Stimulated activated CD8-positive, alpha-beta memory T cell treated with anti-CD3 and anti-CD28 coated beads, Interleukin-15, amount 100 ng/mL, for 4 hours (primary cell): ENCODE measurements at places on chromosomes 1 and 21.

DNA sequence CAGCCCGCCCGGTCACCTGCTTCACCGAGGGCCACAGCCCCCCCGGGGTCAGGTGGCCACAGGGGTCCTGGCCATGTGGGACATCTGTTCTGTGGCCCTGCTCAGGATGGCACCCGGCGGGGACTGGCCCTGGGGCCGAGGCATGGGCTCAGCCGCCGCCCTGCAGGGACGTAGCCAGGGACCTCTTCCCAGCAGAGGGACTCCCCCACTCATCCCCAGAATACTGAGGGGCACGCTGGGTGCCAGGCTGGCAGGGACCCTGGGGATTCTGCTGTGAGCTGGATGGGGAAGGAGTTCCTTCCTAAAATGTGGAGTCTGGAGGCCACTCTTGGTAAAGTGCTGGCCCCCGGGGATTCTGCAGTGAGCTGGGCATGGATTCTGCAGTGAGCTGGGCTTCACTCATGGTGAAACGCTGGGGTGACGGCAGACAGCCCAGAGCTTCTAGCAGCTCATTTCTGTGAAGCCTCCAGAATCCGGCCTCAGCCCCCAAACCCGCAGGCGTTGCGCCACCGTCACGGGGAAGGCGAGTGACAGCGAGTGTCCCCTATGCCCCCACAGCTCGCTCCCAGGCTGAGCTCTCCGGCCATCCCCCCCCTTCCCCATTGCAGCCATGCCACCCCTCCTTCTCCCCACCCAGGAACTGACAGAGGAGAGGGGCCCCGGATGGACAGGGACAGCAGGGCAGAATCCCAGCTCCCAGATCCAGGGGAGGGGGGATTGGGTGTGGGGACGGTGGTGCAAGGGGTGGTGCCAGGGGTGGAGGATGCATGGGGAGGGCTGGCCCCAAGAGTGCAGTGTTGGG lies 1.4 kb downstream of the ITGB2 start:
- no peak for DNase-seq

GRCh38 chr1:78224861-78225552 lies 179.2 kb downstream of the GIPC2 start:
- no peak for DNase-seq

DNA sequence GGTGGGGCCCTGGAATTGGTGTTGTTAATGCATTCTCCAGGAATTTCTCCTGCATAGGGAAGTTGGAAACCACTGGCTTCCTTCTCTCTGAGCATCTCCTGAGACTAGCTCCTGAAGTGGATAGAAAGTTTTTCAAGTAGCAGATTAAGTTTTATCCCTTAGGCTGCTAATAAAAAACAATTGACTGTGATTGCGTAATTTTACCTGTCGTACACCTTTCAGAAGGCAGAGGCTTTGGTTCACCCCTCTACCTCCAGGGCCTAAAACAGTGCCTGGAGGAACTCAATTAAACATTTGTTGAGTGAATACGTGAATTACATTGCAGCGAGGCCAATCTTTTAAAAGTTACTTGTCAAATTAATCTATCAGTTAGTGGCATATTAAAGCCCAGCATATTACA lies 3.4 kb downstream of the ITSN1 start:
- no peak for DNase-seq

DNA sequence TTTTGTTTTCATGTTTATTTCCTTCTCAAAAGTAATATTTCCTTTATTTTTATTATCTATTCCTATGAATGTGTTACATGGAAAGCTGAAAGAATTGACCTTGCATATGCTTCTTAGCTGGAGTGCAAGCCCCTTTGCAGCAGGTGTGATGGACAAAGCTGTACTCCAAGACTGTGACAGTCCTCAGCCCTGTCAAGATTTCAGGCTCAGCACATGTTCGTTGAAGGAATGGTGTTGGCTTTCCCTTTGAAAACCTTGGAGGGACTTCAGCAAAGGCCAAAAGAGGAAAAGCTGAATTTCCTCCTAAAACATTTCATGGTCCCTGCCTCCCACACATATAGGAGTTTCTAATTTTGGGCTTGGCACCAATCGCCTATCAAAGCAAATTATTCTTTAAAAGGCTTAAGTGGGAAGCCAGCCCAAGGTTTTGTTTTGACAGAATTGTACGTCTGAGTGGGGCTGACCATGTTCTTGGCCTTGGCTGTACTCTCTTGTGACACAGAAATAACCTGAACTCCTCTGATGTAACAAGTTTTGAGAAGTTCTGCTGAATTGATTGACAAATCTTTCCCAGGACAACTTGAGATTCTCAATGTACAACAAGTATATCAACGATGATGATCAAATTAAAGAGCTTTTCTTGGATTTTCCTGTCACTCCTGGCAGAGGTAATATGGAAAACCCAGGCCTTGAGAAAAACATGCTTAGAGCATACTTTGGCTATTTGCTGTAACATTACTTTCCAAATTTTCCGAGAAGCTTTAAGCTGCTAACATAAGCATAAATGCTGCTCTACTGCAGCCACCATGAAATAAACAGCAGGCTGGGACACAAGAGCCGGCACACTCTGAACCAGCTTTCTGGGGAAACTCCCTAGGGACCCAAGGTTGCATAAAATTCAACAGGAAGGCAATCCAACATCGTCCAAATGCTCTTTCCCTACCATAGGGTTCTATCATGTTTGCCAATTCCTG lies 135.7 kb upstream of the ZNF648 start:
- DNase-seq = no peak

GRCh38 chr1:5404412-5405203 lies 587.6 kb downstream of the NPHP4 start:
- no peak for DNase-seq

DNA sequence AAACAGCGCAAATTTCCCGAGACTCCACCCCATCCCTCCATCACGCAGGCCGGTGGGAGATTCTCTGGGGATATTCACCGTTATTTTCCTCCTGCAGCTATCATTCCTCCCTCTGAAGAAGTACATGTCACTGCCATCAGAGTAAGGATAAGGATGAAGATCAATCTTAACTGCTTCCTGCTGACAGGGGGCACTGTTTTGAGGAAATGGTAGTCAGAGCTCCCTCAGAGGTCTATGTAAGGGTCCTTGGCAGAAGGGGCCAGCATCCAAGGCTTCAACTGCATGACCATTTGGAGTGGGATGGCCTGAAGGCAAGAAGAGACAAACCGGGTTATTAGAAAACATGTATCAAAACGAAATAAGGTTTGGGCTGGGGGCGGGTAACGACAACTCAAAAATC lies 111.5 kb downstream of the KCNK1 start:
- no peak for DNase-seq

GRCh38 chr1:150528196-150528595 lies 12.6 kb downstream of the FALEC start:
- no peak for DNase-seq

GRCh38 chr1:248824701-248825100 lies 1.0 kb downstream of the SH3BP5L start:
- no peak for DNase-seq

DNA sequence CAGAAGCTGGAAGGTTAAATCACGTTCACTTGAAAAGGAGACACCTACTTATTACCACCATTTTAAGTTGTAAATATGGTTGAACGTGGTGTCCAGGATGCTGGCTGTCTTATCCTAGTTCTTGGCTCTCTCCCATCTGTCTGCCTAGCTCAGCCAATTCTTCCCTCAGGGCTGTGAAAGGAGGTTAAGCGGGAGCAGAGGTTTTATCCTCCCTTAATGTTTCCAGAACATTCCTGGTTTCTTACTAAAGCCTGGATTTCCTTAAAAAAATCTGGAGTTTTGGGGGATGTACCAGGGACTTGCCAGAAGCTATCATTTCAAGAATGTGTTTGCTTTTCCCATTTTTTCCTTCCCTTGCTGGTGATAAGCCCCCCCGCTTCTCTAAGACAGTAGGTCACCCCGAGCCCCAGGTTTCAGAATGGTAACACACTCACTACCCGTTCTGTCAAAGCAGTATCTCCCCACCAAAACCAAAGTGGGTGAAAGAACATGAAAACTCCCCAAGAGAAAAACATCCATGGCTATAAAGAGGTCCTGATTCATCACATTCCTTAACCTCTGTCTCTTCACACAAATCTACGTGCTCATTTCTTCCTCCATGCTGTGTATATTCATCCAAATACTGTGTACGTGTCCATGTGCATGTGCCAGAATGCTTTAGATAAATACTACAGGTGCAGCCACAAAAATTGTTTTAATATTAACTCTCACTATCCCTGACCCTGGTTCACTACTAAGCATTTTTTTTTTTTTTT lies 114.7 kb downstream of the MAP3K21 start:
- no peak for DNase-seq

- no peak for DNase-seq
Observed at GRCh38 chr1:212651521-212651920, 43.0 kb downstream of the ATF3 start.

- no peak for DNase-seq
Observed at GRCh38 chr1:160161965-160162705, 10.7 kb downstream of the ATP1A4 start.

- DNase-seq = no peak
Observed at GRCh38 chr1:5119366-5120234, 465.2 kb downstream of the AJAP1 start.

DNA sequence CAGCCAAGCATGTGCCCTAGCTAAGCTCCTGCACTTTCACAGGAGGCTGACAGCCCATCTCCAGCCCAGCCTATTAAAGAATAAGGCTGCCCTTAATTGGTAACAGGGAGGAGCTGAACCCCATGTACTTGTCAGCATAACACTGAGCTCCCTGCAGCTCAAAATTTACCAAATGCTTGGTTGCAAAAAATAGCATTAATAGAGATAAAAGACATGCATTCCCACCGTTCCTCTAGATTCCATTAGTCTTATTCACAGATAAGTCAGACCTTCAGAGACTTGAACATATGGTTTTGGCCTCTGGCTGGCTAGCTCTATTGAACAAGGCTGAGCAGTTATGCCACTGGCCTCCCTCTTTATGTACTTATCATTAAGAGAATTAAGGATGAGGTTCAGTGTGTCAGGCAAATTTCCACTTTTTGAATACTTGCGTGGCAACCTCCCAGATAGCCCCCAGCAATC lies 29.2 kb downstream of the OLFML3 start:
- no peak for DNase-seq

- DNase-seq = no peak
Observed at GRCh38 chr1:212328248-212328647, 43.0 kb downstream of the PPP2R5A start.

DNA sequence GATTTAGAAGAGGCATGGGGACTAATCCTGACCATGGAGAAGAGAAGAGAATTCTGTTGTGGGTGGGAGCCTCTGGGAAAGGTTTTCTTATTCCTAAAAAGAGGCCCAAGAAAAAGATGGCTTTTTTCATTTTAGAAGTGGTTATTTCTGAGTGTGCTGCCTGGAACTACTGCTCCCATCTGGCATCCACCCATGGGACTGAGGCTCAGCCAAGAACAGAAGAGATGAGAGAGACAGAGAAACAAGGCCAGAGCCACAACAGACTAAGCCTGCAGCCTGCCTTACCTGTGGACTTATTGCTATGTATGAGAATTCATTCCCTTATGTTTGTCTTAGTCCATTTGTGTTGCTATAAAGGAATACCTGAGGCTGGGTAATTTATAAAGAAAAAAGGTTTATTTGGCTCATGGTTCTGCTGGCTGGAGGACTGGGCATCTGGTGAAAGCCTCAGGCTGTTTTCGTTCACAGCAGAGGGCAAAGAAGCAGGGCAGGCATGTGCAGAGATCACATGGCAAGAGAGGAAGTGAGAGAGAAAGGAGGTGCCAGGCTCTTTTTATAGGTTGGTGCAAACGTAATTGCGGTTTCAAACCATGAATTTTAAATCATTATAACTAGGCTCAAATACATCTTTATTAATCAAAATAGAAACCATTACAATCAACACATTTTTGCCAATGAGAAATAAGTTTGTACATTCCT lies 57.5 kb upstream of the PRDM2 start:
- no peak for DNase-seq

GRCh38 chr1:100034470-100034869 lies 64.7 kb downstream of the SLC35A3 start:
- DNase-seq = no peak

- no peak for DNase-seq
Observed at GRCh38 chr1:19759740-19760089, 40.0 kb downstream of the TMCO4 start.

GRCh38 chr1:170367615-170368014 lies 164.4 kb upstream of the GORAB start:
- DNase-seq = no peak

- DNase-seq = no peak
Observed at GRCh38 chr21:29538115-29538514, 239.4 kb downstream of the BACH1 start.

GRCh38 chr1:44717156-44717555 lies 13.8 kb downstream of the RNU5D-1 start:
- no peak for DNase-seq

DNA sequence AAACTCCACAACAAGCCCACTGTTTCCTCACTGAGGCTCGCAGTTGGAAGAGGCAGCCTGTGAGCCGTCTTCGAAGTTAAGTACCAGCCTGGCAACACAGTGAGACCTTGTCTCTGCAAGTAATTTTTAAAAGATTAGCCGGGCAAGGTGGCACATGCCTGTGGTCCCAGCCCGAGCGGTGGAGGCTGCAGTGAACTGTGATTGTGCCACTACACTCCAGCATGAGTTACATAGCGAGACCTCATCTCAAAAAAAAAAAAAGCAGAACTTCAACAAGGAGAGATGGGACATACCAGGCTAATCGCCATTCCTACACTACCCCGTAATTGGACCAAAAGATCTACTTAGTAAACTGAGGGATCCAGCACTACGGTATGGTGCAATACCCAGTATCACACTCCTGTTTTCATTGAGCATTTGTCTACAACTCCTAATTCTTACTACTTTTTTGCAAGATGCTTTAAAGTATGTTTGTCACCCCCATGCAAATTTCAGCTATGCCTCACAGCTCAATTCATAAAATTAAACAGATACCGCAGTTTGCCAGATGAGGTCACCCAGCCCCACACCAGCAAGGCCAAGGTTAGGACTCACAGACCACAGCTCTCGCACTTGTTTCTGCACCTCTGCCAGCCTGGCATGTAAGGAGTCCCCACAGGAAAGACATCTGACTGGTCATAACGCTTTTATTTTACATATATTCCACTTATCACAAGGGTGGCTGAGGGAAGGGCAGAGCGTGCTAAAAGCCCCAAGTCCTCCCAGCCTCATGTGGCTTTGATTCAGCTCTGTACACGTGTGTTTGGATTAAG lies 21.0 kb downstream of the SDE2 start:
- no peak for DNase-seq

DNA sequence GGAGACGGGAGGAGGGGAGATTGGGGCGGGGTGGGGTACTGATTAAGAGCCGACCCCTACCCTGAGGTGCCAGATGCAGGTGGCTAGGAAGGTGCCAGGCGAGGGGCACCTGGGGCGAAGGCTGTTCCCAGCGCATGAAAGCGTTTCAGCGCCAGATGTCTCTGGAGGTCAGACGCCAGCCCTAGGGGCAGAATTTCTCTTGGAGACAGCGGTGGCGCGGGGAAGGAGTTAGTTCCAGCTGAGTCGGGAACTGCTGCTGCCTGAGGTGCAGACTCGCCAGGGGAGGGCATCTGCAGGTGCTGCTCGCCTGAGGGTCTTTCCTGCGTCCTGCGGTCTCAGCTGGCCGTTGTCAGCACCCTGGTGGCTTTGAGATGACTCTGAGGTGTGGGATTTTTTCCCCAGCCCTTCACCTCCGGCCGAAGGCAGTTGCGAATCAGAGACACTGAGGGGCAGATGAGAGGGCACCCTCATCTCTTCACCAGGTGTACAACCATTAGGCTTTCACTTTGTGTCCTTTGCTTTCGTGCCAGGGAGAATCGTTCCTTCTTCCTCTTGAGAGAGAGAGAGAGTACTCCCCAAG lies 539 bp downstream of the CGN start:
- no peak for DNase-seq

GRCh38 chr1:83905315-83905907 lies 93.5 kb downstream of the TTLL7 start:
- no peak for DNase-seq
